ENCODE measurements at places on chromosomes 3 and 15.

DNA sequence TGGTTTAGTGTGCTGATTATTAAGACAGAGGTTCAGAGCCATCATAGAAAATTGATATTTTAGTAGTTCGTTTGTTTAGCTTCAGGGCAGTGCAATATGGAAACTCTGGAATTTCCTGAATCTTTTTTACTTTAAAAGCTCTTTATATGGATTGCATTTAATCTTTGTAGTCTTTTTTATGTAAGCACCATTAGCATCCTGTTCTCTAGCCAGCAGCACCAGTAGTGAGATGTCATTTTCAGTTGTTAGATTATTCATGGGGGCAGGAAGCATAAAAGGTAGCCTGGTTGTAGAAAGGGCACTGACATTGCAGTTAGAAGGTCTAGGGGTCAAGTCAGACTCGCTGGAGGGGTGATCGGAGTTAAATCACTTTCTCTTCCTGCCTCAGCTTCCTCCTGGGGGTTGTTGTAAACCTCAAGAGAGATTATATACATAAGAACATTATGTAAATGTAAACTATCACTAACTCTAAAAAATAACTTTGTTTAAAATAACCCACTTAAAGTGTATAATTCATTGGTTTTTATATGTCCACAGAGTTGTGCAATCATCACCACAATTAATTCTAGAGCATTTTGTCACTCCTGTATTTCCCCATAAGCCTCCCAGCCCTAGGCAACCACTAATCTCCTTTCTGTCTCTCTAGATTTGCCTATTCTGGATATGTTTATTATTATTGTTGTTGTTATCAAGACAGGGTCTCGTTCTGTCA is 31.4 kb upstream of the ITPKA start:
- DNase-seq = peak; percentile 80

- no peak for DNase-seq
These were observed 164.5 kb downstream of the TNIK start for GRCh38 chr3:171295484-171296373.

- DNase-seq = peak; percentile 19
These were observed at the start of gene PLSCR2 for GRCh38 chr3:146469150-146470017. PLSCR2 (minus strand) TSS chr3:146469561; CDS start chr3:146459904, 9,657 bp downstream.

- DNase-seq = peak; percentile 29
These were observed 11.9 kb downstream of the GRM2 start for GRCh38 chr3:51718547-51719409.

DNA sequence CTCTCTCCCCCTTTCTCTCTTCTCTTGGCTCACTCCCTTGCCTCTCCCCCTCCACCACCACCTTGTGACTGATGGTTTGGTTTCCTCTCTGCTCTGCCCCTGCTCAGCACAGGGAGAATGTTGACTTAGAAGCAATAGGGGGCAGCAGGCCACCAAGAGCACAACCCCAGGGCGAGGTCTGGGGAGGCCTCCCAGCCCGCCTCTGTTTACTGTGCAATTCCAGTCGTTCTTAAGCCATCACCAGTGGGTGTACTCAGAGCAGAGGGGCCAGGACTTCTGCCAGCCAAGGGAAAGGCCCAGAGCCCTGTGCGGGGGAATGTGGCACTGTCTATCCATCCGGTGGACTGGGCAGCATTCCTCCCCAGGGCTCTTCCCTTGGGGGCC is 5.7 kb upstream of the APEH start:
- DNase-seq = peak; percentile 16

DNA sequence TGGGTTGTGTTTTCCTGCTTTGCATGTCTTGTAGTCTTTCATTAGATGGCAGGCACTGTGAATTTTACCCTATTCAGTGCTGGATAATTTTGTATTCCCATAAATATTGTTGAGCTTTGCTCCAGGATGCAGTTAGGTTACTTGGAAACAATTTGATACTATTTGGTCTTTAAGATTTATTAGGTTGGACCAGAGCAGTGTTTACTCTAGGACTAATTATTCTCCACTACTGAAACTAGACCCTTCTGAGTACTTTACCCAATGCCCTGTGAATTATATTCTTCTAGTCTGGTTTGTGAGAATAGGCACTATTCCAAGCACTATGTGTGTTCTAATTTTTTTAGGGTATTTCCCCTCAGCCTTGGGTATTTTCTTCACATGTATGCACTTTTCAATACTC is 37.8 kb upstream of the TASOR start:
- DNase-seq = no peak

DNA sequence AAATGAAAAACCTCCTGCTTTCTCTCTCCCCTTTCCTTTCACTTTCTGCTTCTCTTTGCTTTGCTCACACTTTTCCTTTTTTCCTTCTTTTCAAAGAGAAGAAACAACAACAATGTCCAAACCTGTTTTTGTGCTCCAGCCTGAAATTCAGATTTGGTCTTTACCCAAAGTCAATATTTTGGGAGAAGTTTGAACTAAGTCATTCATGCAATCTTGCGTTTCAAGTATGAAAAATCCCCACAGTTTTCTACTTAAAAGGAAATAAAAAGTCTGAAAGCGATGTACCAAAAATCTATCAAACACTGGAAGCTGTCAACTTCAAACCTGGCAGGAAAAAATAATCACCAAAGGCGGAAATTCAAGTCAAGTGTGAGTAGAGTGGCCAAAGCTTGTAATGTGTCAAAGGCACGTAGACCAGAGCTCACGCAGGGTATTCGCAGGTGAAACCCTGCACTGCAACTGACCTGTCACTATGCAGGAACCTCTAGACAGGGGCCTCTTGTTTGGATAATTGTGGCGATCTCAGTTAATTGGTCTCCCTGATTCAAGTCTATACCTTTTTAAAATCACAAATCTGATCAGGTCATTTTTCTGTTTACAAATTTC is 118.8 kb upstream of the GALNT15 start:
- DNase-seq = no peak

GRCh38 chr3:13528217-13528867 is 20.6 kb upstream of the FBLN2 start:
- no peak for DNase-seq

GRCh38 chr15:51869060-51869421 is 39.6 kb downstream of the TMOD3 start:
- peak; percentile 73 for DNase-seq

- DNase-seq = no peak
These were observed 663.7 kb downstream of the AGBL1 start for GRCh38 chr15:86743283-86743903.

GRCh38 chr15:64149424-64149823 is 2.1 kb upstream of the SNX22 start:
- DNase-seq = peak; percentile 43

DNA sequence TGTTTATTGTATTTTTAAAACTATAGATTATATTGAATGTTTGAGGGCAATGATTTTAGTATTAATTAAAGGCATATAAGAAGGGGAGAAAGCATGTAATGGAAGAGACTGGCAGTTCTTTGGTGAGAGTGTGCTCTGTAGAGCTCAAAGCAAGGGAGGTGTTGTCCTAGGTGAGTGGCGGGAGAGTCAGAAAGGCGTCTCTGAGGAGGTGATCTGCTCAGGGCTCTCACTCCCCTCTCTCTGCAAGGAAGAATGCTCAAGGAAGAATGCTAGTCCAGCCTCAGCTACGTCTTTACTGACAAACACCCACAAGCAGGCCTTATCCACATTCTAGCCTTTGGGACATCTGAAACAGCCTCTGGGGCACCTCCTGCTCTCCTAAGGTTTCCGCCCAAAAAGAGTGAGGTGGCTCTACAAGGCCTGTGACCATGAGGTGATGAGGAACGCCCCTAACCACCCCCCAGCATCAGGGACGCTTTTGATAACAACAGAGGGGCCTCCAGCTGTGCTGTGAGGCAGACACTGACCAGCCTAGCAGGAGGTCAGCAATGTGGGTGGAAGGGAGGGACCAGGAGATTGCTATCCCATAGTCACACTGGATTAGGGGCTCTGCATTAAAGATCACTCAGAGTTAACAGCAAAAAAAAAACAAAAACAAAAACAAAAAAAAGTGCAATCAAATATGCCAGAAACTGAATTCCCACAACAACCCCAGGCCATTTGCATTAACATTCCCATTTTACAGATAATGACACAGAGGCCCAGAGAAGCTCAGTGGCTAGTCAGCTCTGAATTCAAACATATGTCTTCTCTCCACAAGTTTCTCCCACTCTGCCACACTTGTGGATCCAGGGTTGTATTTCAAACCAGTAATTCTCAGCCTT is 202.2 kb upstream of the CTNNB1 start:
- DNase-seq = no peak

DNA sequence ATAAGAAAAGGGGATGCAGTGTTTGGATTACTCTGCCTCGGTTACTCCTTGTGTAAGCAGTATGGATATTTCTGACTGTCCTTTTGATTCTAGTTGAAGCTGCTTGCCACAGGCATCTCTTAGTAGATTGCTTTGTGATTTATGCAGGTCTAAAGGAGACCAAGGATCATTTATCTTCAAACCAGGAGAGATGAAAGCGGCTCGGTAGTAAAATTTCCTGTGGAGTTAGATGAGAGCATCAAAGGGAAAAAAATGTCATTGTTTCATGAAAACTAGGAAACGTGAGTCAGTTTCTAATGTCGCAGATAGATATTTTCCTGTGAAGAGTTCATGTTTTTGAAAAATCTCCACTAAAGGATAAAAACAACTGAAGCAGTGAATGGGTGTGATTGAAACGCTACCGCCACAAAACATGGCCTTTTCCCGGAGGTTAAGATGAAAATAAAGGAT is 254.0 kb upstream of the TBL1XR1 start:
- peak; percentile 84 for DNase-seq

GRCh38 chr3:181855825-181856224 is 144.1 kb downstream of the SOX2 start:
- no peak for DNase-seq

GRCh38 chr3:109313061-109313460 is 3.3 kb downstream of the DPPA2 start:
- DNase-seq = no peak

GRCh38 chr3:196081834-196082618 is at the start of gene TFRC:
TFRC (minus strand) TSS chr3:196082090; CDS start chr3:196077099, 4,991 bp downstream.
- DNase-seq = peak; percentile 84

DNA sequence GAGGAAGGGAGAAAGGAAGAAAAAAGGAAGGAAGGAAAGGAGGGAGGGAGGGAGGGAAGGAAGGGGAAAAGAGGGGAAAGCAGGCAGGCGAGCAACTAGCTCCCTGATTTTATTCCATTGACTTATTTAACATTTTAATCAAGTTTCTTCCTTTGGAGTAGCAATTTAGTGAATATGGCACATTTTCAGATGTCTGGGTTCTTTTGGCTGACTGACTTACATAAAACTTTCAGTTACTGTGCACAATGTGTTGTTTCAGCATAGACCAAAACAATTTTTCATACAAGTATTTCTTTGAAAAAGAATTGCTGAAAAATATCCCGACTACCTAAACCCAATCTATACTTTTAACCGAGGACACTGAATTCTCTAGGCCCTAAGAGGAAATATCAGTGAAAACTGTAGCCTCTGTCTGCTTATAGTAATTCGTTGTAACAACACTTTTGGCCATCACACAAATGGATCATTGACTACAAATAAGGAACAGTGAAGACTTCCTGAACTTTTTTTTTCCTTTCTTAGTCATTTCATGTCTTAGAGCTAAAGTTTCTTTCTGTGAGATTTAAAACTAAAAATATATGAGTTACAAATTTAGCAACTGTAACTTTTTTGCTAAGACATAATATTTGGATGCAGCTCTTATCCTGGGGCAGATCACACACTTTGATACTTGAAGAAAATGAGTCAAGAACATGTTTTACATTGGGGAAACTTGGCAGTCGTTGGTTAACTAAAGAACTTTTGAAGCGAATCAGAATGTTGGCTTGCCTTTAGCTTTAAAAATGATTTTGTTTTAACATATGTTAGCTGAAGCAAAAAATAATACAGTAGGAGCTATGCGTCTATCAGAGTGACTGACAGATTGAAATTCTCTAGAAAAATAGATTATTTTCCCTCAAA is 79.6 kb downstream of the SOX2 start:
- DNase-seq = no peak

DNA sequence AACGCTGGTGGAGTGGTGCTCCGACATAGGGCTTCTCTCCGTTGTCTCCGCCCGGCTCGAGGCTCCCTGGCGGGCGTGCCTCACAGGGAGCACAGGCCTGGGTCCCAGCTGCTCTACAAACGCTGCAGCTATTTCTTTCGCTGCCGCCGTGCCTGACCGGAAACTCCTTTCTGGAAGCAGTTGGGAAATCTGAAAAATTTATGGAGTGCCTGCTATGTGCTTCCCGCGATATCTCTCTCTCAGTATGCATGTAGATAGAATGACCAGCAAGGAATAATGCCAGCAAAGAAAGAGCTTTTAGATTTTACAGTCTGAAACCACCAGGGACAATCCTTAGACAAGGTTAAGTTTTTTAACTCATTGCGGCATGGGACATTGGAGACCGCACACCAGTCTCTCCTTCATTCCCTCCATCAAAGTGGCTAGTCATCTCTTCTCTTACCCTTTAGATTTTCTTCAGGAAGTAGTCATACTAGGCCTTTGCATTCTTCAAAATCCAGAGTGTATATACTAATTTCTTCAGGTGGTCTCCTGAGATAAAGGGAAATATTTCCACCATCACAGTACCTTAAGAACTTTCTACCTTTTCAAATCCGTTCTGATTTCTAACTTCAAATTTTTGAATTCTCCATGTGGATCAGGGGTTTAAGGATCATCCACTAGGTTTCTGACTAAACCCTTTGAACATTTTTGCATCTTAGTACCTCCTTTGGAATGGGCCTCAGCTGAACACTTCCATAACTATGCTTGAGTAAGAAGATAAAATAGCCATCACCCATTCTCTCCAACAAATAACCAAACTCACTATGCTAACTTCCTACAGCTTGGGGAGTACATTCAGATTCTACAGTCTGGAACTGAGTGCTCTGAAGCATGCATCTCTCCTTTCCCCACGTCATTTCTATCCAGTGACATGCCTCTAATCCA is 1.1 kb upstream of the NPHP3 start:
- DNase-seq = peak; percentile 88

Data from amniotic epithelial cell (primary cell).